Cerebellar cortex (tissue), 1 donor: ENCODE measurements at places on chromosomes 1 and 21.
A peak's percentile ranks its signal among the peaks of the same experiment; 100 is the strongest.

GRCh38 chr1:161709373-161709772 is 2.3 kb downstream of the FCRLA start:
- DNase-seq = no peak

- no peak for DNase-seq
Observed at GRCh38 chr1:222817529-222817928, 2.7 kb downstream of the DISP1 start.

GRCh38 chr1:193979219-193979618 is 792.8 kb upstream of the B3GALT2 start:
- no peak for DNase-seq

- DNase-seq = no peak
Observed at GRCh38 chr1:156075162-156075561, 7.1 kb downstream of the MEX3A start.

GRCh38 chr1:41735631-41736260 is 183.0 kb downstream of the HIVEP3 start:
- DNase-seq = peak; percentile 48

DNA sequence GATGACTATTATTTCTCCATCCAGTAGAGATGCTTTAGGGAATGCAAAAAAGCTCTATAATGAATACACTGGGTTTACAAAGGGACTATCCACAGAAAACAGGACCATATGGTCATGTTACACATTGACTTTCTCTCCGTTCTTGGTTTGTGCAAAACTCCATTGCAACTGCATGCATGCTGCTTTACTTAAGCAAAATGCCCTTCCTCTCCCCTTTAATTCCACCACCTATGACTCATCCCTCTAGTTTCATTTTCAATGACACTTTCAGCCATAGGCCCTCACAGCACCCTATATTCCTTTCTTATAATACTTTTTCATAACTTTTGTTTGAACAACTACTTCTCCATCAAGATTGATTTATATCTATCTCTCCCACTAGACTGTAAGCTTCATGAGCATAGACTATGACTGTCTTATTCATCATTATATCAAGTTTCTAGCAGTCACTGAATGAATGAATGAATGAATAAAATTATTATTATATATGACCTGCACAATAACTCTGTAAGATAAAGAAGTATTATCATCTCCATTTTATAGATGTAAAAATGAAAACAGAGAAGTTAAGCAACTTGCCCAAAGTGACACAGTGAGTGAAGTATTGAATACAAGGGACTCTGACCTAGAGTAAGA is 248.9 kb downstream of the PLPP3 start:
- no peak for DNase-seq

- DNase-seq = peak; percentile 20
Observed at GRCh38 chr1:24849672-24850295, 80.3 kb downstream of the RUNX3 start.

DNA sequence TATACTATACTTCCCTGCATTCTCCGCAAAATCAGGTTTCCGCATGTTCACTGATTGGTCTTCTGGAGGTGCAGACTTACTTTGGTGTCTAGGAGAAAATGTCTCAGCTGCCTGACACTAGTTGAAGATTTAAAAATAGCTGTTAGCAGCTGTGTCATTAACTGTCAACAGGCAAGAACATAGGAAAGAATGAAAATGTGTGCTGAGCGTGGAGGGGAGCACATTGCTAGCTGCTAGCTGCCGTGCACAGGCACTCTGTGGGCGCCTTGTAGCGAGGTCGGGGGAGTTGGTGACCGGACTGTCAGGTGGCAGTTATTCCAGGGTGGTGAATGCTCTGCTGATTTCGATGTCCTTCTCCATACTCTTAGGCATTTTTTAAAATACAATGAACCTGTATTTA is 5.2 kb downstream of the FAAH start:
- DNase-seq = no peak
